Right lung (tissue), 10 donors: ENCODE measurements at places on chromosomes 11 and 22. TPM values are rescaled to one million over a fixed set of nuclear protein-coding genes. Genes with fewer than 3 reads are reported as not detected.

The SAC3D1 gene
- polyA plus RNA-seq: 9.4 TPM

- DNase-seq: no peak
These were observed at the start of gene LSP1 for GRCh38 chr11:1852877-1853276. LSP1 (plus strand) TSS chr11:1853084; CDS start chr11:1853145, 61 bp downstream.

The FGF4 gene
- not detected for polyA plus RNA-seq

The GAL3ST3 gene
- polyA plus RNA-seq: 0.19 TPM

The OR10A2 gene
- not detected for polyA plus RNA-seq

GRCh38 chr11:63020671-63021291 lies 5.1 kb upstream of the SLC22A8 start:
- DNase-seq: no peak

DNA sequence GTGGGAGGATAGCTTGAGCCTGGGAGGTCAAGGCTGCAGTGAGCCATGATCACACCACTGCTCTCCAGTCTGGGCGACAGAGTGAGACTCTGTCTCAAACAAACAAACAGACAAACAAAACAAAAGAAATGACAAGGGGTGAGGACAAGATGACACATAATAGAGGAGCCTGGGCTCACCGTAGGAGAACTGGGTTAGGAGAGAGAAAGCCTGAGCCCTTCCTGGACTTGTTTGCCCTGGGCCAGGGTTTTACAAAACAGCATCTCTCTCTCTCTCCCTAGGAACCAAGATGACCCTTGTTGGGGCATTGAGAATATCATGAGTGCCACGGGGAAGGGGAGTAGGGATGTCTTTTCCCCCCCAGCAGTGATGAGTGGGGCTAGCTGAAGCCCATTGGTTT lies 15.7 kb downstream of the ROBO3 start:
- DNase-seq: no peak

DNA sequence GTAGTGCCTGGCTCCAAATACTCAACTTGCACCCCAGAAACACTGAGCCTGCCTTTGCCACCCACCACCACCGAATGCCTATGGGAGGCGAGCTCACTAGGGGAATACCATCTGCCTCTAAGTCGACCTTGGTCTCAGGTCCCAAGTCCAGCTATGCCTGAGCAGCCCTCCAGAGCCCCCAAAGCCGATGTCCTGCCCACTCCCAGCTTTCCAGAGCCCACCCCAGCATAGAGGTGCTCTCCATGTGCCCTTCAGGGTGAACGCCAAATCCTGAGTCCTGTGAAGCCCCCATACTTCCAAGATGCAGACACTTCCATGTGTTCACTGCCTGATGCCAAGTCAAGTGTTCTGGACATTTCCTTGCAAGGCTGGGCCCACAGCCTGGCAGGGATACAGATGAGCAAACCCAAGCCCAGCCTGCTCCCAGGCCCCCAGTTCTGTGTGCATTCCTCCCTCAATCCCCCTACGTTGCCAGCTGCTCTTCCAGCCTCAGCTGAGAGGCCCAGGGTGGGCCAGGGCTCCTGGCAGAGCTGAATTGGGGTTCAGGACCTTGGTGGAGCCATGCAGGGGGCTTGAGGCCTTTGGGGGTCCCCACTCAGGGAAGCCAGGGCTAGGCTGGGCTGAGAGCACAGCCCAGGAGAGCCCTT lies 2.6 kb upstream of the KMT5B start:
- DNase-seq: no peak

DNA sequence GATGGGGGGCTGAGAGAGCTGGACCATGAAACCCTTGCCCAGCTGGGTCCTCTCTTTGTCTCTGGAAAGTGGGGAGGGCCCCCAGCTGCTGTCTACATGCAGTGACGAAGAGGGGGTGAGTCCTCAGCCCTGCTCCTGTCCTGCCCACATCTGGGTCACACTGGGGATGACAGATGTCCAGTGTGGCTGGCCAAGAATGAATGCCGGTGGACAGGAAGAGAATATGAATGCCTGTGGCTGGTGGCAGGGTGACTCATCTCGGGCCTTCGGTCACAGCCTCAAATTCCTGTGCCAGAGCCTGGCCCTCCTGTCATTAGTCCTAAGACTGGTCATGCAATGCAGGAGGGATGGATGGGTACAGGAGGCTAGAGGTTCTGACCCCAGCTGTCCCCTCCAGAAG lies 2.2 kb upstream of the PNPLA3 start:
- DNase-seq: no peak

The IRAG1 gene
- polyA plus RNA-seq: 17.7 TPM
